ENCODE measurements at places on chromosomes 11 and 22.

DNA sequence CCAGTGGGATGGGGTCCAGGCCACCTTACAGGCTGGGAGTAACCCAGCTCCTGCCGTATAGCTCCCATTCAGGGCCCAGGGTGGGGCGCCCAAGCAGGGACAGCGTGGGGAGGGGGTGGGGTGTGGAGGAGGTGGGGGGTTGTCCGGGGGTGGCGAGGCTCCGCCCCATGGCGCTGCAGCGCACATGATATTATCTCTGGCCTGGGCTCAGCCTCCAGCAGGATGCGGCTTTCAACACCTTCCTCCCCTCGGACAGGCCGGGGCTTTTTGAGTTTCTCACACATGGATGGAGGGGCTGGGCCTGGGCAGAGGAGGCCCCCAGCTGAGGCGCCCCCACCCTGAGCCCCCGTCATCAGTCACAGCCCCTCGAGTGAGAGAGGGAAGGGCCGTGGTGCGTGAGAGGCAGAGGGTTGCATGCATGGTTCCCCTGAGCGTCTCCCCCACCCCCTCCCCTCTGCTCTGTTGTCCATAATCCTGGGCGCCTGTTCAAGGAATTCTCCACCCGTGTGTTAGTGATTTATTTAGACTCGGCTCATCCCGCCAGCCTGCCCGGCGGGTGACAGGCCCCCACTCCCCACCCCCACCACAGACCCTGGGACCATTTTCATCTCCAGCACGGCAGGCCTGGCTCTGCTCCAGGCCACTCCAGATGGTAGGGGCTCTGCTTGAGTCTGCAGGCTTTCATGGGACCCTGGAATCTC is 44.9 kb downstream of the WNT11 start:
- no peak for DNase-seq

DNA sequence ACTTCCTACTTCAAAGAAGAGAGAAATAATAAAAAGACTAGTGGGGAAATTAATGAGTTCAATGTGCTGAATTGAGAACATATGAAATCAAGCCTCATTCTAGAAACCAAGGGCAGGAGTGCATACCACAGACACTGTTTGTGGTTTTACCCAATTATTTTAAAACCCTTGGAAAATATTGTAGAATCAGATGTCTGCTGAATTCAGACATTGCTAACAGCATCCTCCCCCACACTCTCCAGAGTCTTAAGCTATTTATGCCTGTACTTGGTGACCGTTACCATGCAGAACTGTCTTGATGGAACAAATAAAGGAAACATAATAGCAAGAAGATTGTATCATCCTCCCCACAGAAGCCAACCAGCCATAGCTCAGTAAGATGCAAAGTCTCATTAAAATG is 850.1 kb downstream of the NTM start:
- no peak for DNase-seq

DNA sequence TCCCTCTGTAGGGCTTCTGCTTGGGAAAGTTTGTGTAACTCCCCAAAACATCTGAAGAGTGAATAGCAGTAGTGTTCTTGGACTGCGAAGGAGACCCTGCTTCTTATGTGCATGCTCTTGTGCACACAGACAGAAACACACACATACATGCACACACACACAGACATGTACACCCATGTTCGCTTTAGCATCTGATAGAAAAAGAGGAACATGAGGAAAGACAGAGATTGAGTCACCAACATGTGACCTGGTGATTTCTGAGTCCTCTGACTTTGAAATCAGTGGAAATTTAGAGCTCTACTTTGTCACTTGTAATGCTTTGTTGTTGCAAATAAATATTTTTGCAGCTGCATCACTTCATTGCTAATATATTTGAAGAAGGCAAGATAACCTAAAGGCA is 23.8 kb downstream of the CD44 start:
- no peak for DNase-seq

- DNase-seq, result no peak
Measured at GRCh38 chr11:7520981-7521487, 7.2 kb downstream of the PPFIBP2 start.

DNA sequence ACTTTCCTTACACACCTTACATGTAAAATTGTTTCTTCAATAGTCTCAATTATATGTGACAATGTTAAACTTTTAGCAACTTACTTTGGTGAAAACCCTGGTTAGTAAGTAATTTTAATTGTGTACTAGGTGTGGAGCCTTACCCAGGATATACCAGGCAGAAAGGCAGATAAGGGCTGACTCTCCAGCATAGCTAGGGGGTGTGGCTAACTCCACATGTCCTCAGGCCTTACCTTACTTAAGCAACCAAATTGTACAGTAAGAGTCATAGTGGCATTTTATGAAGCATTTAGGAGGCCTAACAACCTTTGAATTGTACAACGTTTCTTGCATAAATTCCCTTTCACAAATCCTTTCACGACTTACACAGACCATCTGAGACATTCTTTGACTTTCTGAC is 118.2 kb upstream of the OR9Q1 start:
- DNase-seq, result peak; percentile 21

DNA sequence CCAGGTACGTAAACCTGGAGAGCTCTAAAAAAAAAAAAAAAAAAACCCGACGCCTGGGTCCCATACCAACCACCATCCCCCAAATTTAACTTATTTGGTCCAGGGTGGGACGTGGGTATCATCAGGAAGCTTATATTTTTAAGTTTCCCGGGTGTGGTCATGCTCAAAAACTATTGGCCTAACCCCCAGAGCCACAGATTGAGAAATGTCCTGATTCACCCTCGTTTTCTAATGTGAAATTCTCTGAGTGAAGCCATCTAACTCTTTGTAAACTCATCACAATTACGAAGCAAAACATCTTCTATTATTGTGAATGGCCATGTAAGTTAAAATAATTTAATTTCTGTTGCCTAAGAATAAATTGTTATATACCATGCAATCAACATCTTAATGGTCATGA is 29.6 kb downstream of the PAK1 start:
- DNase-seq, result no peak

GRCh38 chr11:109302591-109303334 is 119.2 kb upstream of the C11orf87 start:
- no peak for DNase-seq

- no peak for DNase-seq
Measured at GRCh38 chr11:109735128-109735527, 313.1 kb downstream of the C11orf87 start.

DNA sequence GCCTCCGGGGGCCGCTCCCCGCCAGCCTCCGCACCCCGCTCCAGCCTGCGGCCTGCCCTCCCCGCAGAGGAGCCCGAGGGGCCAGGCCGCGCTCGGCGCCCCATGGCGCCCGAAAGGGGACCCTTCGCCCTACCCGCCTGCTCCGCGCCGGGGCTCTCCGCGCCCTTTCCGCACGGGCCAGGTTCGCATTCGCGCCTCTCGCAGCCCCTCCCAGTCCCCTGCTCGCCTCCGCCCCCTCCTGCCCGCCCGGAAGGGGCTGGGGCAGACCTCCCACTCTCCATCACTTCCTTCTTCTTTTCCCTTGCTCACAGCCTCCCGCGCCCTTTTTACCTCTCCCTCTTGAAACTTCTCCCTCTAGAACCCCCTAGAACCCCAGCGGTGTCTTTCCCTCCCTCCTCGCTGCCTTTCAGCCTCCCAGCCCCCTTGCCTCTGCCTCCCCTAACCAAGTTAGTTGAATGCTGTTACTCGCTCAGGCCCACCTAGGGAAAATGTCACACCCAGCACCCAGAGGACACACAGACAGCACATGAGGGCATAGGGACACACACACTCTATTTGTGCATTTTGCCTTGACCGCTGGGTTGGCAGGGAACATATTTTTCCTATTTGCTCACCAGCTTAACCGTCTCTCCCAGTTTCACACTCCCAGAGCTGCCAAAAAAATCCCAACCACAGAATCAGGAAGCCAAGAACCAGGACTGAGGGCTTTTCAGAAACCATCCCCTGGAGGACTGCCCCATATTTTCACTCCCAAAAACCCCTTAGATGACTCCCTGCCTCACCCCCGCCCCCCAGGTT is at the start of gene SLC43A3:
Gene SLC43A3, minus strand, starts transcription at position 193 of the 798 bp plus-strand sequence. CDS start 949 bp downstream, outside the sequence.
- DNase-seq, result no peak

DNA sequence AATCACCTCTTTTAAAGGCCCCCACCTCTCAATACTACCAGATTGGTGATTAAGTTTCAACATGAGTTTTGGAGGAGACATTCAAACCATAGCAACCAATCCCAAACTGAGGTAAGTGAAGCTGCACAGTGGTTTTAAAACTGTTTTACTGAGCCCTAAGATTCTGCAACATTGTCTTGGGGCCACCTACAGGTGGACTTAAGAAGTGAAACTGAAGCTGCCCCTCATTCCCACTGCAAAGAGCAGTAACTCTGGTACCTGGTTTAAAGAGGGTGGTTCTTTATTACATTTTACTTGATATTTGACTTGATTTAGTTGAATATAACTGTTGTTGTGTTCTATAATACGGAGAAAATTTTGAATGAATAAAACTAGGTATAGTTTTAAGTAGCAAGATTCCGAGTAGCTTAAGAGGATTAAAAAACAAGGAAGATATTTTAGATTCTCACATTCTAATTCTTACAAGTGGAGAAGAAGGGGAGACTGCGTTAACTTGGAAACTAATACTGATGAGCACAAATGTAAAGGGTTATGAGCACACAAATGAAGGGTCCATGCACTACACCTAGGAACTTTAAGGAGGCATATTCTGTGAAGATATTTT is 26.7 kb downstream of the SYT9 start:
- DNase-seq, result peak; percentile 58

- no peak for DNase-seq
Measured at GRCh38 chr11:115927823-115928329, 423.7 kb upstream of the CADM1 start.

- peak; percentile 53 for DNase-seq
Measured at GRCh38 chr11:68118706-68119448, 2.3 kb downstream of the CHKA start.

GRCh38 chr11:68027667-68028066 is 2.8 kb upstream of the NDUFS8 start:
- DNase-seq, result no peak

- DNase-seq, result no peak
Measured at GRCh38 chr22:30077279-30077880, 2.9 kb upstream of the HORMAD2 start.

DNA sequence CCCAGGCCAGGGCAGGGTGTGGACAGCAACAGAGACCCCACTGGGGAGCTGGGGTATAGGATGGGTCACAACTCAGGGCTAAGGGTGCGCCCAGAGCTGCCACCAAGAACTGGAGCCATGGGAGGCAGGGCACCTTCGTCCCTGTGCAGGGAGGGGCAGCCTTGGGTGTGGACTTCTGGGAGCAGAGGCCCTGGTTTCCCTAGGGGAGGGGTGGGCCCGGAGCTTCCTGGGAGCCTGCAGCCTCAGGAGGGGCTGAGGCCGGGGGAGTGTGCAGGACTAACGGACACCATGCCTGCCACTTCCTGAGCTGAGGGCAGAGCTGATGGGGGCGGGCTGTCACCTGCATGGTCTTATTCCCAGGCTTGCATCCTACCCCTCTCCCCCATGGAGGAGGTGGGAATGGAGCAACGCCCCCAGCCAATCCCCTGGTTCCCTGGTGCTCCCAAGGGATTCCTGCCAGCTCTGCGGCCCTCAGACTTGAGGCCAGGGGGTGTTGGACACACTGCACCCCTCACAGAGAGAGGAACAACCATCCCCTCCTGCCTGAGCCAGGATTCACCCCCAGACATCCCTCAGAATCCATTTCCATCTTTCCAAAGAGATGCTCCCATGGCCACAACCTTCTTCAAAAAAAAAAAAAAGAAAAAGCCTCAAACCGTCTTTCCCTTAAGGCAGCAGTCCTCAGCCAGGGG is 225.7 kb downstream of the CTTN start:
- no peak for DNase-seq

DNA sequence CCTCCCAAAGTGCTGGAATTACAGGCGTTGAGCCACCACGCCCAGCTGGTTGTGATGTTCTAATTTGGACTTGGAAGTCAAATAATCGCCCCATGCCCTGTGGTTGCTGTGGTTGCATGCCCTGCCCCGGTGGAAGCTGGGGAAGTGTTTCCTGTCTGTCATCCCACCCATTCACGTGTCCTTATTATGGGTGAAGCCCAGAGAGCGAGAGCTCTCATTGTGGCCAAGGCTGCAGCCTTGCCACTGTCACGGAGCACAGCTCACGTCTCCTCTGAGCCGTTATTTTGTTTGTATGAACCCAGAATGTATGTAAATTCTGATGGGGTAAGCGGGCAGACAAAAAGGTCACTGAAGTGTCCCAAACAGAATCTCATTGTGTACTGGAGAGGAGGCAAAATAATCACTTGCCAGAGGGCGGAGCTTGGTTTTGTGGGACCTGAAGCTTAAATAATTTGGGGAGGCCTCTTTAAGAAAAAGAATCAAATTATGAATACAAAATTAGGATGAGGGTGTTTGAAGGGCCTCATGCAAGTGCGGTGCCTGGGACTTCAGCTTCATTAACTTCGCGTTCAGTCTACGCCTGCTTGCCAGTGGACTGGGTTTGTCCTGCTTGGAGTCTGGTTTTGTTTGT is 25.8 kb upstream of the TREH start:
- DNase-seq, result no peak

- DNase-seq, result no peak
Measured at GRCh38 chr22:47965896-47966295, 1203.4 kb downstream of the TBC1D22A start.

GRCh38 chr11:78156127-78156844 is 16.9 kb upstream of the ALG8 start:
- DNase-seq, result no peak

GRCh38 chr22:28714043-28714628 is 27.5 kb downstream of the CHEK2 start:
- DNase-seq, result no peak

DNA sequence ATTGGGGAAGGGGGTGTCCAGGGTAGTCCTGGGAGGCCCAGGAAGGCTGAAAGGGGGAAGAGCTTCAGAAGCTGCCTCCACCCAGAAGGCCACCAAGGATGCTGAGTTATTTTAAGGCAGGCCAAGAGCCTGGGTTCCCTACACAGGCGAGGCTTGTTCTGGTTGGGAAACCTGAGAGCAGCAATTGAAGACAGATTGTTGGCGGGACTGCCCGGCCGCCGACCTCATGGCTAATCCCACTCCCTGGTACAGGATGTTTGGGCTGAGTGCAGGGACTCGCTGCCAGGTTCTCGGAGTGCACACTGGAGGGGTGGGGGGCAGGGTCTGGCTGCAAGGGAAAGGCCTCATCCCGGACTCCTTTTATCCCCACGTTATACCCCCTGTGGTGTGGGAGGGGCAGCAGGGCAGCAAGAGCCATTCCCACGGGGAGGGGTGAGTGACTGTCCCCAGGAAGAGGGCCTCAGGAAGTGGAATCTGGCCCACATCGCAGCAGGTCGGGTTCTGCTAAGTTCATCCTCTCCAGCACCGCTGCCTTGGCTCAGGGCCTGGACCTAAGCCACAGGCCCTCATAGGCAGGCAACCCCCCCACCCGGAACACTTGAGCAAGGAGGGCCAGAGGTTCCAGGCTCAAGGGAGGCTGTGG is 43.6 kb upstream of the PRR5 start:
- no peak for DNase-seq

- DNase-seq, result no peak
Measured at GRCh38 chr22:41722496-41722895, 23.2 kb downstream of the MEI1 start.

GRCh38 chr11:125588505-125588904 is 4.1 kb upstream of the STT3A start:
- DNase-seq, result peak; percentile 6
